Natural killer cell (primary cell): ENCODE measurements at places on chromosomes 4 and X. TPM values are rescaled to one million over a fixed set of nuclear protein-coding genes. Genes with fewer than 3 reads are reported as not detected.

- DNase-seq, result peak; percentile 65
These were observed 9.5 kb downstream of the CSTF2 start for GRCh38 chrX:100829730-100830129.

DNA sequence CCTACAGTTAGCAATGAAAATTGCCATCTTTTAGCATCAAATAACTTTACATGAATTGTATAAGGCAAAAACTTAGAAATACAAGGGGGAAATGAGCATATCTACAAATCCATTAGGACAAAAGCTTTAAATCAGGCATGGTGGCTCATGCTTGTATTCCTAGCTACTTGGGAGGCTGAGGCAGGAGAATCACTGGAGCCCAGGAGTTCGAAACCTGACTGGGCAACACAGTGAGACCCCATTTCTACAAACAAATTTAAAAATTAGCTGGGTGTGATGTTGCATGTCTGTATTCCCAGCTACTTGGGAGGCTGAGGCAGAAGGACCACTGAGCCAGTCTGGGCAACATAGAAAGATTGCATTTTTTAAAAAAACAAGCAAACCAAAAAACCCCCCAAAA lies 61.3 kb downstream of the EIF4E start:
- no peak for DNase-seq

GRCh38 chrX:123201720-123202119 lies 17.6 kb downstream of the GRIA3 start:
- DNase-seq, result no peak

Gene LANCL3
- total RNA-seq, result 2.6 TPM

DNA sequence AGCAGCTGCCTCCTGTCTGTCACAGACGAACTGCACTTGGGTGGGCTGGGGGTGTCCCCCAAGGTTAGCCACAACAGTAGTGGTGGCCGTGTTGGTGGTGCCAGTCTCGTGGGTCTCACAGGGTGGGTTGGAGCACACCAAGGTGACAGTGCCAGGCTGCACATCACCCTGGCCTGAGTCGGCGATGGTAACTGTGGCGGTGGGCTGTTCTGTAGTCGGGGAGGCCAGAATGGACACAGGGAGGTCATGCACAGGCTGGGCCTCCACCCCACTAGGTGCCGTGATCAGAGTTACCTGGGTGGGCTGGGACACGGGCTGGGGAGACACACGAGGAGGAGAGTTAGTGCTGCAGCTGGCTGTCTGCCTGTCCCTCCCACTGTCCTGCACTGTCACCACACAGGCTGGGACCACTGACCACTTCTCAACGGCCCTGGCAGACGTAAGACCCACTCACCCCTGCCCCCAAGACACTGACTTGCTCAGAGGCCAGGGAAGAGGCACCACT lies 10.8 kb upstream of the RENBP start:
- no peak for DNase-seq

DNA sequence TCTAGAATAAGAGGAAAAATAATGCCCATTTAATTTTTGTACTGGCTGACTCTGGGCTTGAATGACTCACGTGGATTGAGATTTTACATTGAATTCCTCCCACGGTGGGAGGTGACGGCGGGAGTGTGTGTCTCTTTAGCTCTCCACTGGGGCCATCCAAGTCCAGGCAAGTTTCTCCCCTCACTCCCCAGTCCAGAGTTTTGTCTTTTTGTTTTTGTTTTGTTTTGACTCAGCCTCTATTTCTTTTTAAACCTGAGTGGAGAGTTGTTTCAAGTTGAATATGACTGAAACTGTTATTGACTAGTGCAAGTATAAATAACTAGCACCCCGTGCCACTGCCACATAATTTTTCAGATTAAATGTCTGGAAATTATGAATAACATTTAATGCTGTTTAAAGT lies 13.6 kb downstream of the CHST7 start:
- DNase-seq, result no peak

DNA sequence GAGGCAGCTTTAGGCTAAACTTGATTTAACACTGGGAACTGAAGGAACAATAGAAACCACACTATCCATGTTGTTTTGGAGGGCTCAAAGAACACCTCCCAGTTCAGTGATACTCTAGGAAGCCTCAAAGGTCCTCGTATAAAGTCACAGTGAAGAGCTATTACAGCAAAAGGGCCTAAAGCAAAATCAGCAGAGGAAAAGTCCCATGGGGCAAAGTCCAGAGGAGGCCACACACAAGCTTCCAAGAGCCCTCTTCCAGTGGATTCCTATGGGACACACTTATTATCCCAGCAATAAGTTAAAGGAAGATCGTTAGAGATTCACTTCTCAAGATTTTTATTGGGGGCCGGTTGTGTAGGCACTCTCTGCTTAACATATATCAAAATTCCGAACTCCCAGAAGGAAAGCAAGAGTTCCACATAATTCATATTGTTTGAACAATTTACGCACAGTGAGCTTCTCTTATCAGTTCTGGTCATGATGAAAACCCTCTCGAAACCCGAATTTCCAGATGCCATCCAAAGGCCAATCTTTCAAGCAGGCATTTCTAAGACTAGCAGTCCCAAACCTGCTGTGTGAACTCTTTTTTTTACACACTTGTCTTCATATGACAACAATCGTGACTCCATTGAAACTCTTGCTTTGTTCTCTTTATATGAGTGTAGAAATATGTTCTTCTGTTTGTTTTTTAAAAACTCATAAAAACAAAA lies 53.7 kb downstream of the ANXA5 start:
- DNase-seq, result no peak

DNA sequence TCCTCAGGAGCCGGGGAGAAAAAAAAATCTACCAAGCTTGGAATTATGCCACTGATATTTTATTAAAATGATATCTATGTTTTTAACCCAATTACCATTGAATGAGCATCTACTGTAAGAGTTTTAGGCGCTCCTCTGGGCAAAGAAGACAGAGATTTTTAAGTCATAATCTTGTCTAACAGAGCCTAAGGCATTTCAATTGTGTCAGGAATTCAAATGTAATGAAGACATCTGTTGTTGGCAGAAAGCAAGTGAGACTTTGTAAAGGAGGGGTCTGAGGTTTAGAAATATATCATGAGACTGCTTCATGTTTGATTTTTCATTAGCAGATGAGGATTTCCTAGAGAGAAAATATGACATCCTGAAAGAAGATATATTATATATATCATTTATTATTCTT lies 1158.1 kb downstream of the FSTL5 start:
- no peak for DNase-seq

DNA sequence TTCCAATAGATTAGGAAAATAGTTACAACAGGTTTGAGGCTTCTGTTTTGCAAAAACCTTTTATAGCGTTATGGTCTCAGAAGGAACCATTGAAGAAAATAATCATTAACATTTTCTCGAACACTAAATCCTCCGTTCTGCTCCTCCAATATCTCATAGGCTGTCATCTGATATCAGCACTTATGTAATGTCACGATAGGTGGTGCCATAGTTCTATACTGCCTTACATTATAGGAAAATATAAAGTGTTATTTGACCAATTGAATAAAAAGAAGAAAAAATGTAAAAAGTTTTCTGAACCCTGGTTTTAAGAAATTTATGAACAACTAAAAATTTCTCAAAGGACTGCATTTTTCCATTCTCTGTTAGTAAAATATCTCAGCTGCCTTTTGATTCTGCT lies 291.4 kb downstream of the RPA4 start:
- no peak for DNase-seq

GRCh38 chr4:117700111-117700892 lies 334.0 kb upstream of the NDST3 start:
- no peak for DNase-seq

GRCh38 chrX:11968991-11969390 lies 169.3 kb upstream of the FRMPD4 start:
- no peak for DNase-seq

GRCh38 chrX:143461606-143462005 lies 55.7 kb downstream of the SPANXN3 start:
- no peak for DNase-seq
